Brain microvascular endothelial cell (primary cell): ENCODE measurements at places on chromosomes 6 and 20.
A peak's percentile ranks its signal among the peaks of the same experiment; 100 is the strongest.

DNA sequence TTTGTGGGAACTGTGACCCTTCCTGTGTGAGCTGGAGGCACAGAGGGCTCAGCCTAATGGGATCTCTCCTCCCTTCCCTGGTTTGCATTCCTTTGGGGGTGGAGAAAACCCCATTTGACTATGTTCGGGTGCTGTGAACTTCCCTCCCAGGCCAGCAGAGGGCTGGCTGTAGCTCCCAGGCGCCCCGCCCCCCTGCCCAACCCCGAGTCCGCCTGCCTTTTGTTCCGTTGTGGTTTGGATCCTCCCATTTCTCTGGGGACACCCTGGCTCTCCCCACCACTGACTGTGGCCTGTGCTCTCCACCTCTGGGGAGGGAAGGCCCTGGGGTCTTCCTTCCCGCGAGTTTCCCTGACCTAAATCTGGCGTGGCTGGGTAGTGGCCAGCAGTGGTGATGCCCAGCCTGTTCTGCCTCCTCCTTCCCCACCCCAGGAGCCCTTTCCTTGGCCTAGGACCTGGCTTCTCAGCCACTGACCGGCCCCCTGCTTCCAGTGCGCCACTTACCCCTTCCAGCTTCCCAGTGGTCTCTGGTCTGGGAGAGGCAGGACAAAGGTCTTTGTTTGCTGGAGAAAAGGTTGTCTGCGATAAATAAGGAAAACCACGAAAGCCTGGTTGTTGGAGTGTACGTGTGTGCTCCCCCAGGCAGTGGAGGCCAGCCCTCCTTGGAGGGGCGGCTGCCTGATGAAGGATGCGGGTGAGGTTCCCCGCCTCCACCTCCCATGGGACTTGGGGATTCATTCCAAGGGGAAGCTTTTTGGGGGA is 4.9 kb downstream of the VEGFA start:
- DNase-seq, result peak; percentile 52

DNA sequence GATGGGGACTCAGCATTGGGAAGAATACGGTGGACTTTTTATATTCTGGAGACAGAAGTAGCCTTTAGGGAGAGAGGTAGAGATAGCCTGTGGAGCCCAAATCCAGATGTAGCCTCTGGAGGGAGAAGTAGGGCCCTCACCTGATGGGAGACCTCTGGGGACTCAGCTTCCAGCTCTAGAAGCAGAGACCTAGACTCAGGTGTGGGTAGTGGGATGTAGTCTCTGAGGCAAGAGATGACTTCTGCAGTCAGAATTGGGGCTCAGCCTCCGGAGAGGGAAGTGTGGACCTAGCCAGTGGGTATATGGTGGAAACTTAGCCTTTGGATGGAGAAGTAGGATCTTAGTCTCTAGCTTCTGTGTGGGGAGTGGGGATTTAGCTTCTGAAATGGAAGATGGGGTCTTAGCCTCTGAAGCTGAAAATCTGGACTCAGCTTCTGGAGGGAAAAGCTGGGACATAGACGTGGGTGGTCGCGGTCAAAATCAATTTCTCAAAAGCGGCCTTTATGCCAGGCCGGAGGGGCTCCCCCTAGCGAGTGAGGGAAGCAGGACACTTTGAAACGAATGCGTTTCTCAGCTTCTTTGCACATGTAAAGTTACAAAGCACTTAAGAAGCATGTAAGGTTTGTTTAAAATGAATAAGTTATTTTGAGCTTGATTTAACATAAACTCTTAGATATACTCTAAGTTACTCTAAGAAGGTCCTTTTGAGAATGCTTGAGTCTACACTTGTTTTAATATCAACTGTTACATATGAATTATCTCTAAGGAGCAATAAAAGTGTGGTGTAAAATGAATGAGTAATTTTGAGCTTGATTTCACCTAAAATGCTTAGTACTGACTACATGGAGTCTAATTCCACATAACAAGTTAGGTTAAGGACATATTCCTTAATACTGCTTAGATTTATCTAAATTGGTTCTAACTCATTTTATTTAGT is 12.9 kb upstream of the ZNF343 start:
- peak; percentile 27 for DNase-seq

DNA sequence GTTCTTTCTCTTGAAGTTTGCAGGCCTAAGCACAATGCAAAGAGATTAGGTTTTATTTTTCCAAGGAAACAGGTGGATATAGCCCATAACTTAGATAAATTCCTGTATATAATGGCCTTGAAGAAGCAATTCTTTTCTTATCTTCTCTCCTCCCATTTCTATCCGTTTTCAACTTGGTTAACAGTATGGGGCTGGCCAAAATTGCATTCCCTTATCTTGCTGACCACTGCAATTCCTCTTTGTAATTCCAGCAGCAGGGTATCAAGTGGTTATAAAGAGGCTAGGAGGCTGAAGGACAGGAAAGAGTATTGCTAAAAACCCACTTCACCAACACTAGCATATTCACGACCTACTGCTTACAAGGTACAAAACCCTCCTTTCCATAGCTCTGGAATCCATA is 643.5 kb upstream of the ID4 start:
- DNase-seq, result no peak

- no peak for DNase-seq
Measured at GRCh38 chr20:48153523-48153922, 368.2 kb upstream of the SULF2 start.

DNA sequence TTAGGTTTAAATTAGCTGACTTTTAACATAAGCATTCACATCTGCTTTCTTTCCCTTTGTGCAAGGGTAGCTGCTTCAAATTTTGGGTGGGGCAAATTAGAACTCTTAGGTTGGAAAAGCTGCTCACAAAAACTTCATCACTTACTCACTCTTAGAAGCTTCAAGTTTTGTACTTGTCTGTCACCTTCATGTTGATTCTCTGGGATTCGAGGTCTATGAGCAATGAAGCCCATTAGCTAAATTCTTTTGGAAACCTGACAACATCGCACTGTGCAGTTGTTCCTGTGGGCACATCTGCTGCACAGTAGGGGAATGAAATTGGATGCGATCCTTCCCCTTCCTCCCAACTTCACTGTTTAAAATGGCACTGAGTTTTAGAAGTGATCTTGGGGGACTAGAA is 156.1 kb downstream of the UBE3D start:
- no peak for DNase-seq

DNA sequence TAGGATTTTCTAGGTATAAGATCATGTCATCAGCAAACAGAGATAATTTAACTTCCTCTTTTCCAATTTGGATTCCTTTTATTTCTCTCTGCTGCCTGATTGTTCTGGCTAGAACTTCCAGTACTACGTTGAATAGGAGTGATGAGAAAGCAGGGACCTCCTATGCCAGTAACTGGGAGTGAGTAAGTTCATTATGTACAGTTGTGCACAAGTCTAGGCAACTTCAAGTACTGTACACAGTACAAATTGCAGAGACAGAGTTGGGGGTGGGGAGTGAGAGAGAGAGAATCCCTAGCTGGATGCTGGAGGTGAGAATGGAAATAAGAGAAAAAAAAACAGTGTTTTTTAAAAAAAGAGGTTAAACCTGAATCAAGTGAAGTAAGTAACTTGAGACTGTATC is 210.2 kb downstream of the MMUT start:
- no peak for DNase-seq

DNA sequence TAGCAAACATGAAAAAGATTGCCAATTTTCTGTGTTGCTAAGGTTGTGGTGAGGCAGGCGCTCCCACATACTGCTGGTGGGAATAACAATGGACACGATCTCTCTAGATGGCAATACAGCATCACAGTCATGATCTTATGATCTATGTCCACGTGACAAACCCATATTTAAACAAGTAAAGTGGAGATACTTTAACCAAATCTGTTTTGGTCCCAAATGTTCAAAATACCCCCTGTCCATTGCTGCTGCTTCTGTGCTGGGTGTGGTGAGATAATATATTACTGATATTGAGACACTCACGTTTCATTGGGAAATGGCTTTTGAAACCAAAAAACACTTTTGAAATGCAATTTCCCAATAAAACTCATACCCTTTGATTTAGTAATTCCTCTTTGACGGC is 23.0 kb downstream of the SIRPD start:
- no peak for DNase-seq

- DNase-seq, result no peak
Measured at GRCh38 chr20:63062188-63063140, 55.7 kb upstream of the BHLHE23 start.

GRCh38 chr6:77587963-77588362 is 64.9 kb upstream of the MEI4 start:
- DNase-seq, result no peak

DNA sequence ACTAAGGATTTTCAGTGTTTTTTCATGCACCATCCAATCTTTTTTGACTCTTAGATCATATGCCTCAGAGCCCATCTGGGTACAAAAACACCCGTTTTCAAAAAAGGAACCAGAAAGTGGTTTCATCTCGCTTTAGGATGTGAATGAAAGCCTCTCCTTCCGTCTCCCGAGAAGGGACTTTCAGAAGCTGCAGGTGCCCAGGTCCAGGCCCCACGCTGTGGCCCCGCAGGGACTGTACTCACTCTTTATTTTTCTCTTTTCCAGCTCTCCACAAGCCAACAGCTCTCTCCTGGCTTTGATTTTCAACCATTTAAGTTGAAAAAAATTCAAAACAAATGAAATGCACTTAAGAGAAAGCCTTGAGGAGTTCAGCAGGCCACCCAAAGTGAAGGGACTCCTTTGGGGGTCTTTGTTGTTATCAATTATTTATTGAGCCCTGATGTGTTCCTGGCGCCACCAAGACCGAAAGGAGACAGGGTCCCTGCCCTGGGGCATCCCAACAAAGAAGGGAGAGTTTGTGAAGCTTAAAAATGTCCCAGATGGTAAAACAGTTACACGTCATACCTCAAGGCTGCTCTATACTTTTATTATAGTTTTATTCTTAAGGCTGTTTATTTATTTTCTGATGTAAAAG is 467.3 kb downstream of the PREX1 start:
- no peak for DNase-seq

DNA sequence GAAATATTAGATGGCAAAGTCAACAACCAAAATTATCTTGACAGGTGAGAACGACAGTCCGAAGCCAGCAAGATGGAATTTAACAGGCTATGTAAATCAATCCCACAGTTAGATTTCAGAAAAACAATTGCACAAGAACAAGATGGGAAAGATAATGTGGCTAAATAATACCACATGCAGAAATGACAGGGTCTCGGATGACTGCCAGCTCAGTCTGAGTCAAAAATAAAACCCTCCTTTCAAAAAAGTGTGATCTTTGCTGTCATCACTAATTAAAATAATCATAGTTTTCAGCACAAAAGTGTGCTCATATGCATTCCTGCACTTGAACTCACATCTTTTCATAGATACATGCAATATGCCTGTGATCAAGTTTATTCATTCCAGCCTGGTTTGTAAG is 25.9 kb downstream of the FOXQ1 start:
- no peak for DNase-seq

DNA sequence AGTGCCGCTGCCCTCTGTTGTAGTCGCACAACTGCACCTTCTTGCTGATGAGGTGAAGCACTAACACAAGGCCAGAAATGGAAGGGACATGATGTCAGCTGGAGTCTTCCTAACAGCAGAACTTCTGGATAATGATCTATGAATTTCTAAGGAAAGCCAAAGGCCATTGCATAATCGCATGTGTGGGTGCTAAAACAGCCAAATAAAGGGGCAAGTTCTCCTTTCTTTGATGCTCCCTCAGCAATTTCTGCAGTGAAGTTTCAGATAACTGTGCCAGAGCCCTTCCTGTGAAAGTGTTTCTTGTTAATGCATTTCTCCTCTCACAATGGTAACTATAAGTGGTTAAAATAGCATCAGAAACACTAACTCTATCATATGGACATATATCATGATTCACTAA is 8.0 kb upstream of the F13A1 start:
- no peak for DNase-seq

DNA sequence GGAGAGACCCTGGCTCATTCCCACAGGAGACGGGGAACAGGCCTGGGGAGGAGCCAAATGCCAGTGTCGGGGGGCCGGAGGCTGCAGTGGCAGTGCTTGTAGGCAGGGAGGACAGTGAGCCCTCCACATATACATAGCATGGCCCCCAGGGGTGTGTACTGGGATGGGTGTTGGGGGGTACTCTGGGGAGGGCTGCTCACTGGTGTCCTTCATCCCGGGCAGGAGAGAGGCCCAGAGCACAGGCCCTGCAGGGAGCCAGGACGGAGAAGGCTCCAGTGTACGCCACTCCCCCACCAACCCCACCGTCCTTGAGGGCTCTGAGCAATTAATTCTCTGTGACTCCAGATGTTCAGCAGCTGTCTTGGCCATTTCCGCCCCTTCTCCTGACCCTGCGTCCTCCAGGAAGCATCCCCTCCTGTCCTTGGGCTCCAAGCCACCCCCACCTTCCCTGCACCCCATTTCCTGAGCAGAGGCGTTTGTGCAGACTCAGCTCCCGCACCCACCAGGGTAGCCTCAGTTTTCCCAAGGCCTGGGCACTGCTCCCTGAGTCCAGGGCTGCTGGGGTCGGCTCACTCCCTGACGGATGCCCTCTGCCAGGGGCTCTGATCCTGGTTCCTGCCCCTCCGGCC is 3.4 kb upstream of the ABHD16B start:
- DNase-seq, result no peak

DNA sequence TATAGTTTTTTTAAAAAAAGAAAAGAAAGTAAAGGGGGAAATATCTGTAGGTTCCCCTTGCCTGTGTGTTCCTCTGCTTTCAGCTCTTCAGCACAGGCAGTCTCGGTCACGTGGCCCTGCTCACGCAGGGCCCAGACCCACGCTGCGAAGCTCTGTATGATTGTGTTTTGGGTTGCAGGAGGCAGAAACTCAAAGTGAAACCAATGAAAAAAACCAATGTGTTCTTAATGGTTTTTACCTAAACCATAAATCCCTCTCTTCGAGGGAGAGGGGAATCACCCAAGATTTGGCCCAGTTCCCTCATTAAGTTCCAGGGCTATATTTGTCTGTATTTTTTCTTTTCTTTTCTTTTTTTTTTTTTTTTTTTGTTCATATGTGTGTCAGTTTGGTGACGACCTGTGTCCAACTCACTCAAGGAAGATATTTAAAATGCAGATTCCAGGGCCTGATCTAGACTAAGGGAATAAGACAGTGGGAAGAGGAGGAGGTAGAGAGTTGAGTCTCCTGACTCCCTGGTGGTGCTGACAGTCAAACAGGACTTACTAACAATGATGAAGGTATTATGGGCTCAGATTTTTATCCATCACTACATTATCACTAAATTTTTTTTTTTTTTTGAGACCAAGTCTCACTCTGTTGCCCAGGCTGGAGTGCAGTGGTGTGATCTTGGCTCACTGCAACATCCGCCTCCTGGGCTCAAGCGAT is 33.8 kb upstream of the RREB1 start:
- DNase-seq, result no peak

GRCh38 chr6:79461205-79461604 is 76.0 kb downstream of the LCA5 start:
- DNase-seq, result no peak

DNA sequence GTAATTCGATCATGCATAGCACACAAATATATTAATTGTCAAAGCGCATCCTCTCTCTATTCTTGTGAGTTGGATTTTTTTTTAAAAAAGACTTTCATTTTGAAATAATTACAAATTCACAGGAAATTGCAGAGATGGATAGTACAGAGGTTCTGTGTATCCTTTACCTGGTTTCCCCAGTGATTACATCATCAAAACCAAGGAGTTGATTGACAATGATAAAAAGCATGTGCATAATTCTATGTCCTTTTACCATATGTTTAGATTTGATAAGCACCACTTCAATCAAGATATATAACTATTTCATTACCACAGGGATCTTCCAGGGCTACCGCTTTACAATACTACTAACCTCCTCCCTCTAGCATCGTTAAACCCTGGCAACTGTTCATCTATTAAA is 40.2 kb downstream of the CCN2 start:
- DNase-seq, result no peak

- DNase-seq, result no peak
Measured at GRCh38 chr20:58938541-58938940, 42.5 kb upstream of the NELFCD start.

GRCh38 chr6:38588631-38589366 is 50.9 kb downstream of the BTBD9 start:
- DNase-seq, result no peak

- no peak for DNase-seq
Measured at GRCh38 chr6:5871296-5871695, 135.4 kb downstream of the NRN1 start.
